Mesenchymal stem cell (in vitro differentiated cells and primary cell): ENCODE measurements at places on chromosomes 5 and 9.

DNA sequence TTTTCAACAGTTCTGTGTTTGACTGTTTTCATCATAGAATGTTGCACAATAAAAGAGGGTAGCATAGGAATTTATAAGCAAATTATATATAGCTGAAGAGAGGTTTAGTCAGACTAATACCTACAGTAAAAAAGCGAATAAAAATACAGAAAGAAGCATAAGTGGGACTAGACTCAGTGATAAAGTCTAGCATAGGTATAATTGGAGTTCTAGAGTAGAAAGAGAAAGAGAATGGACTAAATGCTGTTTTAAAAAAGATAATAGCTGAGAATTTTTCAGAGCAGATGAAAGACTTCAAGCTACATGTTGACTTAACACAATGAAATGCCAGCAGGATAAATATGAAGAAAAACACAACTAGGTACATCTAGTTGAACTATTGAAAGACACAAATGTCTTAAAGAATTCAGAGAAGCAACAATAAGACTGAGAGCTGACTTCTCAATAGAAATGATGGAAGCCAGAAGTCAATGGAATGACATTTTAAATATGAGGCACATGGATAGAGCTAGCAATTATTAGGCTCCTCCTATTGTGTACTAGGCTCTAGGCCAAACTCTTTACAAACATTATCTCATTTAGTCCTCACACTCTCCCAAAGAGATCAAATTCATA is 573.9 kb downstream of the ZNF608 start:
- DNase-seq: no peak

DNA sequence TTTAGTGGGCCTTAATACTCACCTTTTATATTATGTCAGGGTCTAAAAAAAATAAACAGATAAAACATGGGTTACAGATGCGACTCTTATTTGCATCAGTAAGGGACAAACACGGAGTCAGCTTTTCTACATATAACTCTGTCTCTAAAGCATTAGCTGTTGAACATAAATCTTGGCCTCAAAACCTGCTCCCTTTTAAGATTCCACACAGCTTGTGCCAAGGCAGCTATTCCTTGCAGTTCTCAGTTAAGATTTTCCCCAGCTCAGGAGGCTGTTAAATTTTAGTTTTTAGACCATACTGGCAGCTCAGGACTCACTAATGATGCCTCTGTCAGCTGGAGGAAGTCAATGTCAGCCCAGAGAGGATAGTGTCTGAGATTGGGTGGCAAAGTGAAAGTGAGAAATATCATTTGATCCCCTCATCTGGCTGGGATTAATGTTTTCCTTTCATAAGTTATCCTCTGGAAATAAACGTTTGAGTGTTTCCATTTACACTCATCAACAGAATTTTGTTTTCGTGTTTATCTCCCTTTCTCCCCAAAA is 287.5 kb downstream of the ELAVL2 start:
- DNase-seq: no peak

DNA sequence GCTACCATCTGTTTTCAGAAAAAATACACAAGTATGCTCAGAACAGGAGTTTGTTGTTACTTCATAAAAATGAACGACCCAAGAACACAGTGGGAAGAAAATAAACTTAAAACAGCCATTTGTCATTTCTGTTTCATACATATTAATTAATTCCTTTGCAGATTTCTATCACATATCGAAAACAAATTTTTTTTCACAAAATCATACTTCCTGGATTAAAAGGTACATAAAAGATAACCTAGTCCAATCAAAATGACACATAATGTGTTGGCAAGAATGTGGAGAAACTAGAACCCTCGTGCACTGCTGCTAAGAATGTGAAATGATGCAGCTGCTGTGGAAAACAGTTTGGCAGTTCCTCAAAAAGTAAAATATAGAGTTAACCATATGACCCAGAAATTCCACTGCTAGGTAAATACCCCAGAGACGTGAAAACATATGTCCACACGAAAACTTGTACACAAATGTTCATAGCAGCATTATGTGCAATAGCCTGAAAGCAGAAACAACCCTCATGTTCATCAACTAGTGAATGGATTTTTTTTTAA is 46.0 kb downstream of the MYO10 start:
- peak; percentile 48 for DNase-seq

- DNase-seq: no peak
Measured at GRCh38 chr9:136529516-136530460, 16.1 kb downstream of the NOTCH1 start.

DNA sequence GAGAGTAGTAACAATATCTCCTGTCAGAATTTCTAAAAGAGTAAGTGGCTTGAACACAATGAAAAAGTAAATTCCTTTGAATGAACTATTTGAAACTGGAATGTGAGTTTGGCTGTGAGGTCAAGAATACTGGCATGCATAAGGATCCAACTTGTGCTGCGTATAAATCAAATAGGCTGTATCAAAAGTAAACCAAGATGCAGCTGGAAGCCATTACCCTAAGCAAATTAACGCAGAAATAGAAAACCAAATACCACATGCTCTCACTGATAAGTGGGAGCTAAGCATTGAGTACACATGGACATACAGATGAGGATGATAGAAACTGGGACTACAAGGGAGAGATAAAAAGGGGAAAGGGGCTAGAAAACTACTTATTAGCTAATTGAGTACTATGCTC is 24.0 kb upstream of the SRFBP1 start:
- DNase-seq: no peak

- peak; percentile 75 for DNase-seq
Measured at GRCh38 chr5:113212244-113212920, 222.4 kb downstream of the TSSK1B start.

DNA sequence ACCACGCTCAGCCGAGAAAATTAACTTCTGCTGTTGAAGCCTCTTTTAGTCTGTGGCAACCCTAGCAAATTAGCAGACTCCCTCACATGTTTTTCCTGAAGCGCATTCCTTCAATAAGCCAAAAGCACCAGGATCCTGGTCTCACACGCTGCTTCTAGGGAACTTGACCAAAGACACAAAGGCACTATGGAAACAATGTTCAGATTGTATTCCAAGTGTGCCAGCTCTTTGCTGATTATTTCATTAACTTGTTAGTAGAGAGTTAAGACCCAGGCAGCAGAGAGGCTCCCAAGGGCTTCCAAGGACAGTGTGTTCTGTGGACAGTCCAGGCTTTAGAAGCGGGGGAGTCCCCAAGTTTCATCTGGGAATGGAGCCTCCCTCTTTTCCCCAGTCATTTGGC is 94.4 kb upstream of the BASP1 start:
- peak; percentile 35 for DNase-seq

GRCh38 chr9:8779478-8779877 is 979.9 kb upstream of the DMAC1 start:
- no peak for DNase-seq

DNA sequence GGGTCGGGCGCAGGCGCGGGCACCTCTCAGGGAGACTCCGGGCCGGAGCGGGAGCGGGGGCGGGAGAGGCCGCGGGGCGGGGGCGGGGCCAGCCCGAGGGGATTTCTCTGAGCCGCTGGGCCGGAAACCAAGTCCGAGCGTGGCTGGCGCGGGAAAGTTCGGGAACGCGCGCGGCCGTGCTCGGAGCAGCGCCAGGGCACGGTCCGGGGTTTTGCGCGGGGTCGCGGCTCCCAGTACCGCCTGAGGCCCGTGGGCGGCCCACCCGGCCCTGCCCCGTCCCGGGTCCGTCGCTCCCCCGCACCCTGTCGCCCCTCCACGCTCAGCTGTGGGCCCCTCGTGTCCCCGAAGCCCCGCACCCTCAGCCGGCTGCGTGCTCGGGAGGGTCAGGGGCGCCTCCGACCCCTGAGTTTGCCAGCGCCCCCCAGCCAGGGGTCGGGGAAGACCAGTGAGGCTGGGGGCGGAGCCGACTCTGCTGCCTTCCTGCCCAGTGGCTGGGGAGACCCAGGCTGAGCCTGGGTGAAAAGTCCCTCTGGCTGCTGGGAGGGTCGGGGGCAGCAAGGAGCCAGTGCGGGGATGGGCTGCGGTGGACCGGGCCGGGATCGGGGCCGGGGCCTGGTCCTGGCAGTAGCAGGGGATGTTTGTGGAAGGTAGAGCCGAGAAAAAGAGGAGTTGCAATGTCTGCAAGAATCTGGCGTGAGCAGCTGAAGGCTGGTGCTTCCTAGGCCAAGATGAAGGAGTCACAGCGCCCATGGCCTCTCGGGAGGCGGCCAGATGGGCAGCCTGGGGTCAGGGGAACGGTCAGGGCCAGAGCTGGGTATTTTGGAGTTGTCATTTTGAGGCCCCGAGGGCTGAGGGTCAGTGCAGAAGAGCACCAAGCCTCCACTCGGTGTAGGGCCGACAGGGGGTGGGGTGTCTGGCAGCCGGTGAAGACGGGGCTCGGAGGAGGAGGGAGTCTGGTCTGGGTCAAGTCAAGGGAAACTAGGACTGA is 588 bp downstream of the TRAF2 start:
- peak; percentile 61 for DNase-seq

DNA sequence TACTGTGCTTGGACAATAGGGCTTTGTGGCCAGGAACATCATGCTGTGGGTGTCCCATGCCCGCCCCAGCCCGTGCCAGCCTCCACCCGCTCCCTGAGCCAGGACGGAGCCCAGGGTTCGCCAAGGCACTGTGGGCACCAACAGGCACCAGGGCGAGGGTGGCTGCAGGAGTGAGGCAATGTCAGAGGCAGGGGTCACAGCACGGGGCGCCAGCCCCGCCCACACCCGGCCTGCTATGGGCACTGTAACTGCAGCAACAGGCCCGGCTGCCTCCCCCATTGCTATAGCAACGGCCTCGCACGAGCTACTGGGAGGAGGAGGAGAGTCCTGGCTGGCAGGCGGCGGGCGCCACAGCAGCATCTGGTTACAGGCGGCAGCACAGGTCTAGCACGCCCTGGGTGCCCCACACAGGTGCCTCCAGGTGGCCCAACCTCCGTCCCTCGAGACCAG is 2.5 kb downstream of the ABCA2 start:
- DNase-seq: no peak

DNA sequence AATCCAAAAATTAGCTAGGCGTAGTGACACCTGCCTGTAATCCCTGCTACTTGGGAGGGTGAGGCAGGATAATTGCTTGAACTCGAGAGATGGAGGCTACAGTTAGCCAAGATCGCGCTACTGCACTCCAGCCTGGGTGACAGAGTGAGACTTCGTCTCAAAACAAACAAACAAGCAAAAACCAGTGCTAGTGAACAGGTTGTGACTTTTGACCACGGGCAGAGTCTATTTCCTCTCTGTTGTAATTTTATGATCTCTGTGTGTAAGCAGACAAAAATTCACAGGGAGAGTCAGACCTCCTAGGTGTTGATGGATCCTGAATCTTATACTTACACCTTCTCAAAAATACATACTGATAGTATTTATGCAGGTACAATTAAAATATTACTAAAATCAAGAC is 65.8 kb downstream of the SPEF2 start:
- DNase-seq: no peak

GRCh38 chr5:169590602-169591001 is 7.0 kb downstream of the SPDL1 start:
- no peak for DNase-seq

DNA sequence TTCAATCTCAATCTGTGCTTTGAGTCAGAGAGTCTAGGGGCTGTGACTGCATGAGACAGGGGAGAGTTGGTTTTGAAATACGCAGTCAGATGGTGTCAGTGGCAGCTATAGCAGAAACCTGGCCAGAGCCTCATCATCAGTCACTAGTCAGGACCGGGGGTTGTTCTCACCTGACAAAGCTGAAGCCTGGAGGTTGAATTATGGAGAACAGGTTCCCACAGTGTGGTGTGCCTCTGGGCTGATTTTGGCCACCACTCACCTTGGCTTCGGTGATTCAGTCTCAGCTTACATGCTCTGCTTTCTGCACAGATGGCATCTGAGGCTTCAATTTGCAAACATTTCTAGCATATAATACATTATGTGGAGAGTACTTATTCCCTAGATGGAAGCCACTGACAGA is 387.3 kb downstream of the YTHDC2 start:
- DNase-seq: no peak

DNA sequence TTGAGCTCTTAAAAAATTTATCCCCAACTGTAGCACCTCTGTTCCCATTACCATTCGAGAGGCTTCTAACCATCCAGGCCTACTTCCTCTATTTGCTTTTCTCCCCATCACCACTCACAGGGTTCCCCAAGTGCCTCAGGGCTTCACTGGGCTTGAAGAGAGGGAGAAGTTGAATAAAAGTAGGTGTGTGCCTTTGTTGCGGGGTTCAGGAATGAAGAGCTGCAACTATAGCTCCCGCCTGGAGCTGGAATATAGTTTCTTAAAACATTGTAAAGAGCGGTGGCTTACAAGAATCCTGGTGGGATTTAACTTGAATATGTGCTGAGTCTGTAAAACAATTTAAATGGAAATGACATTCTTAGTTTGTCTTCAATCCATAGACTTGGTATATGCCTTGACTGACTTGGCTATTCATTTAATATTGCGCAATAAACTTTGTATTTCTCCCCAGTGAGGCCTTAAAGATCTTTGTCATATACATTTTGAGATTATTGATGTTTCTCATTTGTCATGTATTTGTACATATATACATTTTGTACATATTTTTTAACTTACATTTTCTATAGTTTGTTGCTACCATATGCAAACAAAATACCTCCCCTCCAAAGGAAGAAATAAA is 7.2 kb downstream of the ENTREP1 start:
- no peak for DNase-seq

- DNase-seq: peak; percentile 95
Measured at GRCh38 chr9:81619353-81620001, 69.9 kb downstream of the TLE1 start.

GRCh38 chr9:91416096-91416712 is 7.4 kb downstream of the NFIL3 start:
- DNase-seq: peak; percentile 45

- no peak for DNase-seq
Measured at GRCh38 chr9:18555105-18555883, 81.3 kb downstream of the ADAMTSL1 start.

- no peak for DNase-seq
Measured at GRCh38 chr9:131636593-131636992, 91.3 kb downstream of the PRRT1B start.

- DNase-seq: no peak
Measured at GRCh38 chr5:4584982-4585381, 555.1 kb upstream of the ADAMTS16 start.

GRCh38 chr5:139969318-139969717 is 73.8 kb downstream of the NRG2 start:
- no peak for DNase-seq

GRCh38 chr5:38535248-38535750 is 21.1 kb downstream of the LIFR start:
- DNase-seq: no peak

- DNase-seq: no peak
Measured at GRCh38 chr5:165104611-165105010, 1599.2 kb downstream of the MAT2B start.
